ENCODE measurements at places on chromosomes 7 and 10.

GRCh38 chr7:88165697-88166096 is 54.1 kb downstream of the SRI start:
- no peak for DNase-seq

- DNase-seq = no peak
These were observed 70.2 kb downstream of the KIAA1217 start for GRCh38 chr10:24279166-24279565.

DNA sequence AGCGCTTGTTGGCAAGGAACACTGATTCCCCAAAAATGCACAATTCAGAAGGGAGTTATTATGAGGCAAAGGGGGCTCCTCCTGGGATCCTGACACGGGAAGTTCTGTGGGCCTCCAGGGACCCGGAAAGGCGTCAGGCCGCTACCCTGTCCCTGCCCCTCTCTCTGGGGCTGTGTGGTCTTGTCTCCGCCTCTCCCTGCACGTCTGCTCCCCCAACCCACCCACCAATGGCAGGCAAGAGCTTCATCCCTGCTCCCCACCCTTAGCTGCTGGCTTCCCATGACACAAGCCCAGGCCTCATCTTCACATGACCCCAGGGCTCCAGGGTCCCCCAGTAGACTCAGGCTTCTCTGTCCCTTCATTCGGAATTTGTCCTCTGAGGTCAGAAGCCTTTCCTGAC is 31.0 kb upstream of the ADRB1 start:
- DNase-seq = no peak

GRCh38 chr10:44792119-44792775 is 118.9 kb upstream of the TMEM72 start:
- DNase-seq = no peak

- no peak for DNase-seq
These were observed 208.8 kb upstream of the IGFBP3 start for GRCh38 chr7:46129831-46130230.

DNA sequence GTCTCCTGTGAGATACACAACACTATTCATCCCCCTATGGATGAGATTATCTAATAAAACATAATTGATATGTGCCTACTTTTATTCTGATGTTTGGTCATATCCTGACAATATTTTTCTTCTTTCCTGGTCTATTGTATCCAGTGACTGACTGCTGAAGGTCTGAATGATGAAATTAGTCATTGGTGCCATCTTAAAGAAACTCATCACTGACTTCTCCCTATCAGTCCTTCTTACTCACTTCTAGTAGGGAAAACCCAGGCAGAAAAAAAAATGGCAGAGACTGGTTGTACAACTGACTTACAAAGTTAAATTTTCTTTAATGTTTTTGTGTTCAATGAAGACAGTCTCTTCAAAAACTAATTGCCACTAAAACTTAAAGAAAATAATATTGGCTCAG is 377.4 kb downstream of the HTR7 start:
- no peak for DNase-seq

GRCh38 chr7:21355406-21355874 is 72.4 kb upstream of the SP4 start:
- no peak for DNase-seq

DNA sequence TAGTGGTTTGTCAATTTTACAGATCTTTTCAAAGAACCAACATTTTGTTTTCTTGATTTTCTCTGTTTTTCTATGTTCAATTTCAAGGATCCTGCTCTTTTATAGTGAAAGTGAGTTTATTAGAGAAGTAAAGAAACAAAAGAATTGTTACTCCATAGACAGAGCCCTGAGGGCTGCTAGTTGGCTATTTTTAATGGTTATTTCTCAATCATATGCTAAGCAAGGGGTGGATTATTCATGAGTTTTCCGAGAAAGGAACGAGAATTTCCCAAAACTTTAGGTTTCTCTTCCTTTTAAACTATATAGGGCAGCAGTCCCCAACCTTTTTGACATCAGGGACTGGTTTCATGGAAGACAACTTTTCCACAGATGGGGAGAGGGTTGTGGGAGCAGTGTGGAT is 165.0 kb downstream of the CCSER2 start:
- DNase-seq = no peak

- DNase-seq = no peak
These were observed 175.2 kb upstream of the ASAH2 start for GRCh38 chr10:50426485-50426884.

GRCh38 chr10:112471878-112472487 is 25.0 kb downstream of the VTI1A start:
- DNase-seq = no peak

DNA sequence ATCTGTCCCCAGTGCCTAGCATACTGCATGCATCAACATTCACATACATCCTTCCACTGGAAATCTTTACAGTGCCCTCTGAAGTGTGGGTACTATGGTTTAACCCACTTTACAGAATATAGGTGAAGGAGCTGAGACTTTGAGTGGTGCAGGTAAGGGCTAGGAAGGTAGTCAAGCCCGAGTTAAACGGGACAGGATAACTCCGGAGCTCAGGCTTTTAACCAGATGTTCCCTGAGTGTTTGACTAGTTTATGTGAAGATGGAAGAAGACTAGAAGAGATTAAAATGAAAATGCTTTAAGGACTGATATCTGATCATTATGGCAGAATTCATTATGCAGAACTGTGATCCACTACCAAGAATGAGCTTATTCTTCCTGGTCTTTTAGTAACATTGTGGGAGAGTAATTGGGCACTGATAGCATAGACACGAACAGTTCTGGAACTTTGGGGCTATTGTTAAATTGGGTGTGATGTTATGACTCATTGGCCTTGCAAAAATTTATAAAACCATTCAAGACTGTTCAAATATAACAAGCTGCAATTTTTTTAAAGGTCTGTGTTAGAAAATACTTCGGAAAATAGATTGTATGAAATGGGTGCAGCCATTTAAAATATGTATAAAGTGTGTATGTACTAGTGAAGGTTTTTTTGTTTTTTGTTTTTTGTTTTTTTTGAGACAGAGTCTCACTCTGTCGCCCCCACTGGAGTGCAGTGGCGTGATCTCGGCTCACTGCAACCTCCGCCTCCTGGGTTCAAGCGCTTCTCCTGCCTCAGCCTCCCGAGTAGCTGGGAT is 4.4 kb downstream of the CUL1 start:
- no peak for DNase-seq

DNA sequence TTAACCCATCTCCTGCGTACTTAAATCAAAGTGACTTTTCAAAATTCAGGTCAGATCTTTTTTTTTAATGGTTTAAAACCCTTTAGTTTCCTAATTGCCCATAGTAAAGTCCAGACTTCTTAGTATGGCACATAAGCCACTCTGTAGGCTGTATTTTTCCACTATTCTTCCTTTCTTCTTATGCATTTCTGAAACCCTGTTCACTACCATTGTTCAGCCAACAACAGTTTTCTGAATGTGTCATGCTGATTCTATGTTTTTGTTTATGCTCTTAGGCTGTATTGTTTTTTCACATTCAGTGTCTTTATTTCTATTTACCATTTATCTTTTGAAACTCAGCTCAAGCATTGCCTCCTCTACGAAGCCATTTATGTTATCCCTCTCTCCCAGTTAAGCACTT is 26.7 kb downstream of the CCSER2 start:
- no peak for DNase-seq

All from omental fat pad (tissue), 4 donors.